ENCODE measurements at places on chromosomes 11 and 22.

DNA sequence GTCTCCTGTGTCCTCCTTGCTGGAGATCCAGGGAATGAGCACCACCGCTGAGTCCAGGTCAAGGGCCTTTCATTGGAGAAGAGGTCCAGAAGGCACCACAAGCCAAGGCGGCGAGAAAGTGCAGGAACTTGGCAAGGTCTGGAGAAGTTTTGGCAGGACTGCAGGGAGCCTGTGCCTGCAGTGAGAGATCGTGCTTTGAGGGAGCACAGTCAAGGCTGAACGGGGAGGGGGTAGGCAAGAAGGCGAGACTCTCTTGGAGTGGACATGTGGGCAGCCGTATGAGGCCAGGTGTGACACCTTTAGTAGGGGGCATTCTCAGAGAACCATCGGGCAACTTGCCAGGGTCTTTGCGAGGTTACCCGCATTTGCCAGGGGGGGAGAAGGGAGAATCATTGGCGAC is 30.5 kb downstream of the LRRC10B start:
- no peak for DNase-seq

DNA sequence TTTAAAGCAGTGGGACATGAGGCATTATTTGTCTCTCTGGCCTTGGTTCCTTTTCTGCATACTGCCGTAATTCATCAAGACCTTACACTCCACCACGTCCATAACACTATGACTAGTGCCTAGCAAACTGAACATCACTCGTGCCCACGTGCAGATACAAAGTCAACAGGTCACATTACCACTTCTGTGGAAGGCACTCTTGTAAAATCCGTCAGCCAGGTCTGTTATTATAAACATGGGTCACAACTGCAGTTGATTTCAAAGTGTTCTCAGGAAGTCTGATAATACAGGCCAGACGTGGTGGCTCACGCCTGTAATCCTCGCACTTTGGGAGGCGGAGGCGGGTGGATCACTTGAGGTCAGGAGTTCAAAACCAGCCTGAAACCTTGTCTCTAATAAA is 14.1 kb downstream of the VSIG10L2 start:
- DNase-seq = no peak

DNA sequence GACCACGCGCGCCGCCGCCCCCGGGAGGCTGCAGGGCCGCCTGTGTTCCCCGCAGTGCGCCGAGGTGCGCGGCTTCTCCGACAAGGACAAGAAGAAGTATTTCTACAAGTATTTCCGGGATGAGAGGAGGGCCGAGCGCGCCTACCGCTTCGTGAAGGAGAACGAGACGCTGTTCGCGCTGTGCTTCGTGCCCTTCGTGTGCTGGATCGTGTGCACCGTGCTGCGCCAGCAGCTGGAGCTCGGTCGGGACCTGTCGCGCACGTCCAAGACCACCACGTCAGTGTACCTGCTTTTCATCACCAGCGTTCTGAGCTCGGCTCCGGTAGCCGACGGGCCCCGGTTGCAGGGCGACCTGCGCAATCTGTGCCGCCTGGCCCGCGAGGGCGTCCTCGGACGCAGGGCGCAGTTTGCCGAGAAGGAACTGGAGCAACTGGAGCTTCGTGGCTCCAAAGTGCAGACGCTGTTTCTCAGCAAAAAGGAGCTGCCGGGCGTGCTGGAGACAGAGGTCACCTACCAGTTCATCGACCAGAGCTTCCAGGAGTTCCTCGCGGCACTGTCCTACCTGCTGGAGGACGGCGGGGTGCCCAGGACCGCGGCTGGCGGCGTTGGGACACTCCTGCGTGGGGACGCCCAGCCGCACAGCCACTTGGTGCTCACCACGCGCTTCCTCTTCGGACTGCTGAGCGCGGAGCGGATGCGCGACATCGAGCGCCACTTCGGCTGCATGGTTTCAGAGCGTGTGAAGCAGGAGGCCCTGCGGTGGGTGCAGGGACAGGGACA is 2.7 kb downstream of the NLRP6 start:
- no peak for DNase-seq

DNA sequence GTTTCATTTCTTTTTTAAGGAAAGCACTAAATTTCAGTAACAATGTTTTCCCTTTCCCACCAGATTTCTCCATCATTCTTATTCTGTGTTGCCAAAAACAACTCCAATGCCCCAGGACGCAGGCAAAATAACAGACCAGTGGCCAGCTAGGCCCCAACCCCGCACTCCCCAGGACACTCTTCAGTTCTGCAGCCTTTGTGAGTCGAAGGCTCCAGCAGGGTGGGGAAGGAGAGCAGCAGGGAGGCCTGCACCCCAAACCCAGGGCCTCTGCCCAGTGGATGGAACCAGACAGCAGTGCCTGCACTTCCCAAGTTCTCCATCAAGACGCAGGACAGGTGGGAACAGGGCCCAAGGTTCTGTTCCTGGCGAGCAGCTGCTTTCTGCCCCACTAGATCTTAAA is 34.4 kb downstream of the PPP2R1B start:
- no peak for DNase-seq

DNA sequence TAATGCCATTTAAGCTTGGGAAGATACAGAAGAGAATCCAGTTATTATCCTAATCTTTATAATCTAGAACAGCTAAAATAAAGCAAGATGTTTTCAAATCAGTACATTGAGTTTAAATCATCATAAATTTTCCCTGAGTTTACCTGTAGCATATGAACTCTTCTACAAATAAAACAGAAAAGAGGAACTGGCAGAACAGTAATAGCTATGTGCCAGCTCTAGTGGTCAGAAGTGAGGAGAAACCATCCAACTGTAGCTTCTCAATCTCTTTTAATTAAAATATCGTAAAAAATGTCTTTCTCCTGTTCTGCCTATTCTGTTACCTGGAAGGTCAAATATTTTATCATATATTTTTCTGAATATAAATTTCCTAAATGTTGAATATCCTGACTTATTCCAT is 266.9 kb downstream of the SOX6 start:
- DNase-seq = no peak

- DNase-seq = no peak
Observed at GRCh38 chr11:105466582-105467228, 143.2 kb upstream of the GRIA4 start.

DNA sequence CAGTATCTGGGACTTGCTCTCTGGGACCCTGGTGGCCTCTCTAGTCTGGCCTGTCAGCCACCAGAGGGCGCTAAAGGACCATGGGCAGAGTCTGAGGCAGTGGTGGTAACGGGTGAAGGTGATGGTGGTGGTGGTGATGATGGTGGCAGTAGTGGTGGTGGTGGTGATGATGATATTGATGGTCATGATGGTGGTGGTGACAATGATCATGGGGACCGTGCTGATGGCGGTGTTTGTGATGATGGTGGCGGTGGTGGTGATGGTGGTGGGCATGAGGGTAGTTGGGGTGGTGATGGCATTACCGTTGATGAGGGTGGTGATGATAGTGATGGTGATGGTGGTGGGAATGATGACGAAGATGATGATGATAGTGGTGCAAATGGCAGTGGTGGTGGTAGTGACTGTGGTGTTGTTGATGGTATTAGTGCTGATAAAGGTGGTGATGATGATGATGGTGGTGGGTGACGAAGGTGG is 16.0 kb downstream of the TRPM5 start:
- DNase-seq = peak; percentile 85

- no peak for DNase-seq
Observed at GRCh38 chr22:45548991-45549761, 46.5 kb downstream of the FBLN1 start.

DNA sequence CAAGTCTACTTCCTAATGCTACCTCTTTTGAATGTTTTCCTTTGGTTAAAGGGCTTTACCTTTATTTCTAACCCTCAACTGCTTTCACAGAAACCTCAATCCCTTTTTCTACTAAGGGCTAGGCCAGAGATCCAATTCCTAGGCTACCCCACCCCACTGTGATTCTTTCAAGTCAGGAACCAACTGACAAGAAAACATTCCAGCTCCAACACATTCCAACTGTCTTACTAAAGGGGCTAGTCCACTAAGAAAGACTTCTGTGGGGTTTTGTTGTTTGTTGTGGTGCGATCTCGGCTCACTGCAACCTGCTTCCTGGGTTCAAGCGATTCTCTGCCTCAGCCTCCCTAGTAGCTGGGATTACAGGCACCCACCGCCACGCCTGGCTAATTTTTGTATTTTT is 151.3 kb downstream of the APOL5 start:
- no peak for DNase-seq

GRCh38 chr11:36899800-36900199 is 301.8 kb upstream of the RAG2 start:
- DNase-seq = no peak

DNA sequence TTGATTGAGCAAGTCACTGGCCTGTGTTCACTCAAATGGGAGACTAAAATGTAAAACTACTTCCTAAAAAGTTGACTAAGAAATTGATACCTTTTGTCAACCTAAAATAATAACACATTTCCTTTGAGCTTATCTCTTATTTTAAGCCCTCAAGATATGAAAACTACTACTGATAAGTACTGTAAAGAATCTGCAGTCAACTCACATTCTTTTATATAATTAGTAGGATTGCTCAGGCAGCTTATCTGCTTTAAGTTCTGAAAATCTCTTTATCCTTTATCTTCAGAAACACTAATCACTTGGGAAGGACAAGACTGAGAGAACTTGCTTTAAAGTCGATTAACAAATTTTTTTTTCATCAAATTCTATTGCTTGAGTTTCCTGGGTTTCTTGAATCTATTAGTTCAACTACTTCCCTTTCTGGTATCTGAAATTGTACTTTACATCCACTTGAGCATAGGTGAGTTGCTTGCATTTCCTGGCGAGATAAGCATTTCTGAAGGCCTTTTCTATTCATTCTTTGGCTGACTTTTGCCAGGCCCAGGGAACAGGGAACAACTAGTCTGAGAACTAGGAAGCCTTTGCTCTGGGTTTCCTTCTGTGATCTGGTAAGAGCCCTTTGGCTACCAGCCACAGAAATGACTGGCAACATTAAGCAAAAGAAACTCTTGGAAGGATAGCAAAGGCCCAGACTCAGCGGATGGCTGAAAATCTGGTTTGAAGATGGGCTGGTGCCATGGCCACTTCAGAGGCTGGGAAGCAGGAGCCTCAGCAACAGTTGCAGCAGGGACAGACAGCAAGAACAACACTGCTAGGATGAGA is 19.3 kb upstream of the CSRP3 start:
- no peak for DNase-seq

DNA sequence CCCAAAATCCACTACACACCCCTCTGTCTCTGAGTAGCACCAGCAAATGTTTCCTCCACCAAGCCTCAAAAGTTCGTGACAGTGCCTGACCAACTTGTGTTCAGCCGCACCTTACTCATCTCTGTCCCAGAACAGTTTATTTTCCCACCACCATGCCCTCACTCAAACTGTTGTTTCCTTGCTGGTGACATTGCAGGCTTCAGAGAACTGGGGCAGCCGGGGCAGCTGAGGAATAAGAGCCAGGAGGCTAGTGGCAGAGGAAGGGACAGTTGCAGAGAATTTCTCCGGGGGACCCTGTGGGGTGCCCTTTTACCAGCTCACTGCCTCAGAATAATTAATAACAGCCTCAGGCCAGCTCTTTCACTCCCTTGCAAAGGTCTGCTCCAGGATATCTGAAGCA is 709 bp upstream of the KCNE3 start:
- DNase-seq = no peak

GRCh38 chr11:112051768-112052167 is 22.0 kb downstream of the PIH1D2 start:
- no peak for DNase-seq

GRCh38 chr22:45540122-45540521 is 37.4 kb downstream of the FBLN1 start:
- no peak for DNase-seq

GRCh38 chr11:44775366-44775984 is 48.7 kb downstream of the TSPAN18 start:
- peak; percentile 31 for DNase-seq

DNA sequence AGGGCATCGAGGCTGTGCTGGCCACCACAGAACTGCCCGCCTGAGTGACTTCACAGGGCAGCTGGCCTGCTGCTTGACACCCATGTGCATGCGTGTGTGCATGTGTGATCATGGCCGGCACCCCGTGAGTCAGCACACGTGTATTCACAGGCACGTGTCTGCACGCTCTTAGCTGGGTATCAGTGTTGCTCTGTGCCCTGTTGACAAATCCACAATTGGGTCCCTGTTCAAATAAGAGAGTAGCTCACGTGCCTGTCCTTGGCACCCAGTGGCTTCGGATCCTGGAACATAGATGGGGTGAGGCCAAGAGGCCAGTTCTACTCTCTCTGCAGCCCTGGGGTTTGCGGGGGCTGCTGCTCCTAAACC is 14.0 kb downstream of the B3GAT1 start:
- no peak for DNase-seq

GRCh38 chr22:44348971-44349560 is 36.3 kb upstream of the SHISAL1 start:
- no peak for DNase-seq

GRCh38 chr11:101477926-101478325 is 105.9 kb downstream of the TRPC6 start:
- no peak for DNase-seq

DNA sequence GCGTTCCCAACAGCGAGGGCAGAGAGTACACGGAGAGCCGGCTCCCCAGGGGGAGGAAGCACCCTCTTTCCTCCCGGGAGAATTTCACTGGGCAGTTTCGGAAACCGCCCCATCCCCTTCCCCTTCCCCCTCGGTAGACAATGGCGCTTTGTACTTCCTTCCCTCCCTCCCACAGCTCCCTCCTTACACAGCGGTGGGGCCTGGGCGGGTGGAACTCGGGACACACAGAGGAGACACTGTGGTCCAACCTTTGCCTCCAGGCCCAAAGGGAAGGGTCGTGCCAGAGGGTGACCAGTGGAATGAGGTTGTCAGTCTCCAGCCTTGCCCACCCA is 4.3 kb downstream of the SMTN start:
- DNase-seq = no peak

DNA sequence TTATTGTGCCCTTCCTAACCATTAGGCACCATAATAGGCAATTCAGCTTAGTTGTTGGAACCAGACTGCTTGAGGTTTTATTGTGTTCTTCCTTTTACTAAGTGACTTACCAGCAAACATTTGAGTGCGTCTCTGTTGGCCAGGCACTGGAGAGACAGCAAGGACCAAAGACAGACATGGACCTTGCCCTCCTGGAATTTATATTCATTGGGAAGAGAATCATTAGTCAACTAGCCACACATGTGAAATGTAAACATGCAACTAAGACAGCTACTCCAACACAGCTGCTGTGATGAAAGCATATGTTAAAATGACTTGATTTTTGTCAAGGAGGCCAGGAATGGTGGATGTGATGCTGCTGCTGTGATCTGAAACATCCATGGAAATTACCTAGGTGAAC is 106.4 kb downstream of the TRAF6 start:
- no peak for DNase-seq

DNA sequence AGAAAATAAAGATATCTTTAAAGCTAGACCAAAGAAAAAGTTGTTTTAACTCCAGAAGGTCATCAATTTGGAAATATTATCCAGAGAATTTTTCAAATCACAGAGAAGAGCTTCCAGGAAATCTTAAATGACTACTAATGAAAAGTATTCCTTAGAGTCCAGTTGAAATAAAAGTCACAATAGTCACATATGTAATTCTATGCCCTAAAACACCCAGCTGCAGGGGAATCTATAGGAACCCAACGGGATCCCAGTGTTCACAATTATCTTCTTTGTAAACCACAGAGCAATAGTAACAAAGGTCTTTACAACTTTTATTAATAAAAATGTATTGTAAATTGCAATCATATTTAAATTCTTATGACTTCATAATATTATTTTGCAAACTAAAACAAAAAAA is 27.1 kb downstream of the MPPED2 start:
- DNase-seq = no peak

- peak; percentile 27 for DNase-seq
Observed at GRCh38 chr11:75328426-75329277, 22.8 kb downstream of the ARRB1 start.

GRCh38 chr11:88355887-88356286 is 18.4 kb upstream of the CTSC start:
- DNase-seq = no peak
